ENCODE measurements at places on chromosomes 12 and 14.

DNA sequence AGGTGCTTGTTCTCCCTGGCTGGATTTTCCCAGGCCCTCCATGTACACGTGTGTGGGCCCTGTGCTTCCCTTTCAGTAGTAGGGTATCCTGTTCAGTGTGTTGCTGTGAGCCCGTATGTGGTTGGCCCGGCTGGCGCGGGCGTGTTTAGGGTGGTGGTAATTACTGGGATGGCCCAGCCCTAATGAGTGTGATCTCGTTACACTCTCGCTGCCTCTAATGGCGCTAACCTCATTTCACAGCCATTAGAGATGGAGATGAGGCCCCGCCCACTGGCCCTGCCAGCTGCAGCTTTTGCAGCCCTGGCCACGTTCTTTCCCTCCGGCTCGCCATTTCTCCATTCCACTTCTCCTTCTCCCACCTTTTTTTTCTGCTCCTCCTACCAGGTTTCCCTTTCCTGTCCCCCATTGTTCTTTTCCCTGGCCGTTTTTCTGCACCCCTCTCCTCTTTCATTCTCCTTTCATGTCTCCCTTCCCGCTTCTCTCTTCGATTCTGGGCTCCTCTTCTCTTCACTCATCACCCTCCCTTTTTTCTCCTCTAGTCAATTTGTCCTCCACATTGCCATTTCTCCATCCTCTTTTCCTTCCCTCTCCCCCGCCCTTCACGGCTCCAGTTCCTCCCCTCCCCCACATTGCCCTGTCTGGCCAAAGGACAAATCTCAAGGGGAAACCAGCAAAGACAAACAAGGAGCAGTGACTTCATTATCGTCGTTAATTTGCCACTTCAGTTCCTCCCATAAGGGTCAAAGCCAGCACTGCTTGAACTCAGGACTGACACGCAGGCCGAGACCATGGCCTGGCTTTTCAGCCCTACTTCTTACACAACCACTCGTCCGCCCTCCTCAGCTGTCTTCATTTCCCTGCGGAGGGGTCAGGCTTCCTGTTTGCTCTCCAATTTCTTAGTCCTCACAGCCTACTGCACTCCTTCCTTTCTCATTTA lies 6.8 kb downstream of the ZFHX2 start:
- peaks cover 5% of the 10 kb centered on the region for H3K36me3 ChIP-seq
- no peaks in the 10 kb centered on the region for H3K27me3 ChIP-seq
- no peak overlapping the region for H3K4me3 ChIP-seq
- H3K4me1 ChIP-seq: peaks cover 17% of the 10 kb centered on the region
- no peak overlapping the region for H3K27ac ChIP-seq
- DNase-seq: no peak

GRCh38 chr12:41424651-41425050 lies 236.5 kb downstream of the PDZRN4 start:
- no peak overlapping the region for H3K27ac ChIP-seq
- H3K36me3 ChIP-seq: no peaks in the 10 kb centered on the region
- no peak overlapping the region for H3K4me3 ChIP-seq
- no peak for DNase-seq

DNA sequence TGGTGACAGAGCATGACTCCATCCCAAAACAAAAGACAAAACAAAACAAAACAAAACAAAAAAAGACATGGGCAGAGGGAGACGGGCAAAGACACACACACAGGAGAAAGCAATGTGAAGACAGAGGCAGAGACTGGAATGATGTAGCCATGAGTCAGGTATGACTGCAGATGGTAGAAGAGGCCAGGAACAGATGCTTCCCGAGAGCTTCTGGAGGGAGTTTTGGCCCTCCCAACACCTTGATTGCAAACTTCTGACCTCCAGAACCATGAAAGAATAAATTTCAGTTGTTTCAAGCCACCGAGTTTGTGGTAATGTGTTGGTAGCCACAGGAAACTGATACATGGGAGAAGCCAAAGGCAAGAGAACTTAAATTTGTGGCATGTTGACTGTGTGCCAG lies 27.1 kb downstream of the VWF start:
- no peak for DNase-seq
- H3K4me3 ChIP-seq: no peak overlapping the region
- H3K27me3 ChIP-seq: no peaks in the 10 kb centered on the region
- H3K4me1 ChIP-seq: peaks cover 3% of the 10 kb centered on the region
- no peak overlapping the region for H3K27ac ChIP-seq

DNA sequence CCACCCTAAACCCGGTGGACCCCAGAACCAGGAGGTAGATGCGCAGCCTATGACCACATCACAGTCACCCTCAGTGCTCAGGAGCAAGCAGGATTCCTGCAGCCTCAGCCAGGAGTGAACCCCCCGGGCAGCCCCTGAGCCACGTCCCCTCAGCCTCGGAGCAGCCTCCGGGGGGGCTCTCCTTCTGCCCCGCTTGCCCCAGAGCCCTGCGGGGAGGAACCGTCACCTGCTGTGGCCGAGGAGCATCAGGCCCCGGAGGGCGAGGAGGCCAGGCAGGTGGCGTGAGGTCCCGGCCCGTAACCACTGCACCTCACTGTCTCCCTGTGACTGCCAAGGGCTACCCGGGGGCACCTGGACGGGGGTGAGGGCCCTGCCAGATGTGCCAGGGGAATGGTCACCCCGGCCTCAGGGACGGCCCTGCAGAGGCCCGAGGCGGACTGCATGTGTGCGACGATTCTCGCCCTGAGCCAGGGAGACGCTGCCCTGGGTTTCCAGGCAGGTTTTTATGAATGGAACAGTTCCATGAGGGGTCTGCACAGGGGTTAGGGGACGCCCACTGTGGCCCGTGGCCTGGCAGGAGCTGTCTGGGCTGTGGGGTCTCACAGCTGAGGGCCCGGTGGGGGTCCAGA lies 58.6 kb downstream of the FBRSL1 start:
- H3K27me3 ChIP-seq: no peaks in the 10 kb centered on the region
- no peak overlapping the region for H3K4me3 ChIP-seq
- DNase-seq: no peak
- H3K27ac ChIP-seq: no peak overlapping the region

DNA sequence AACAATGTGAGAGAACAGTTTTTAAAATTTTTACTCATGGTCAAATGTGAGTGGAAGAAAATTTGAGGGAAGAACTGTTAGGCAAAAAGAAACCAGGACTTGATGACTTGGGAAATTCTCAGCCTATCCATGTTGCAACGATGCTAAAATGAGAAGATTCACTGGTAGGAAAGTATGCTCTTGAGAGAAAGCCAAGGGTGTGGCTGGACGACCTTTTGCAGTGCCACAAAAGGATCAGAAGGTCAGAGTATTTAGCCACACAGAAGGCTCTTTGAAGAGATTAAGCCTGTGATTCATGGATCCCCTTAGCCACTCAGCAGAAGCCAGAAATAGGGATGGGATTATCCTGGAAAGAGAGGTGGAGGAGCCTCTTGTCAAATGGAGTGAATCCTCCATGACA lies 336.8 kb downstream of the LRIG3 start:
- no peaks in the 10 kb centered on the region for H3K36me3 ChIP-seq
- no peaks in the 10 kb centered on the region for H3K27me3 ChIP-seq
- no peaks in the 10 kb centered on the region for H3K4me1 ChIP-seq
- no peak overlapping the region for H3K27ac ChIP-seq
- H3K4me3 ChIP-seq: no peak overlapping the region
